ENCODE measurements at places on chromosomes 4 and X.

DNA sequence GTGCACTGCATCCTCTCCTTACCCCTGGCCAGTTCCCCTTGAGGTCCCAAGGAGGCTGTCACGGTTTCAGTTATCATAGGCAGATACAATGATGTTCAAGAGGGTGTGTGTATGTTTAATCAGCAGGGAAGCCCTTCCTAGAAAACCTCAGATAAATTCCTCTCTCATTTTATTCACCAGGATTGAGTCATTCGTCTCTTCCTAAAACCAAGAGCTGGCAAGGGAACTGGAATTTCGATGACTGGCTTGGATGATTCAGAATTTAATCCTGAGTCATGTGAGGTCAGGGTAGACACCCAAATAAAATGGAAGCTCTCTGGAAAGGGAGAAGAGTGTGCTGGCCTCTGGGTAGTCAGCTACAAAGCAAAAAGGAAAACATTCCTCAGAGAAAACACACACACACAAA, 106.2 kb upstream of the RAPGEF2 start:
- no peak for DNase-seq

DNA sequence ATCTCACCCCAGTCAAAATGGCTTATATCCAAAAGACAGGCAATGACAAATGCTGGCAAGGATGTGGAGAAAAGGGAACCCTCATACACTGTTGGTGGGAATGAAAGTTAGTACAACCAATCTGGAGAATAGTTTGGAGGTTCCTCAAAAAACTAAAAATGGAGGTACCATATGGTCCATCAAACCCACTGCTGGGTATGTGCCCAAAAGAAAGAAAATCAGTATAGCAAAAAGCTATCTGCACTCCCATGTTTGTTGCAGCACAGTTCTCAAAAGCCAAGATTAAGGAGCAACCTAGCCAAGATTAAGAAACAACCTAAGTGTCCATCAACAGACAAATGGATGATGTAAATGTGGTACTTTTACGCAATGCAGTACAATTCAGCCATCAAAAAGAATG, 70.7 kb downstream of the DCAF12L1 start:
- DNase-seq = no peak

GRCh38 chr4:118821590-118822293, 14.2 kb downstream of the SEC24D start:
- no peak for DNase-seq

- no peak for DNase-seq
Observed at GRCh38 chrX:17692709-17693346, 44.5 kb upstream of the SCML1 start.

DNA sequence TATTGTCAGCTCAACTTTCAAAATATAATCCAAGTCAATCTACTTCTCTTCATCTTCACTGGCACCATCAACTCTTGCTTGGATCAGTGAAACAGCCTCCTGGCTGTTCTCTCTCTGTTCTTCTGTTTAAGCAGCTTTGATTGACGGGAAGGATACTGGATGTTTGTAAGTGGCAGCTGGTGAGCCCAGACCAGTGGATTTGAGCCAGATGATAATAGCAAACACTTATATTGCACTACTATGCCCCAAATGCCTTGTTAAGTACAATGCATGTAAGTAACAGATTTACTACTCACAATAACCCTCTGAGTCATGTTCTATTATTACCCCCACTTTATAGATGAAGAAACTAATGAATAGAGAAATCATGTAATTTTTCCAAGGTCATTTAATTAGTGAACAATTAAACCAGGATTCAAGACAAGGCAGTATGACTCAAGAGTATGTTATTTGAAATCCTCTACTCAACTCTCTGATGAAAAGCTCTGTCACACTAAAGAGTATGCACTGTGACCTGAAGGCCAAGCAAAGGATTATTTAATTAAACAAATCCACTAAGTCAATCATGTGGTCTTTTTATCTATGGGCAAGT, 44.8 kb downstream of the SPANXN3 start:
- DNase-seq = no peak

GRCh38 chrX:53684415-53685192, 1.9 kb downstream of the HUWE1 start:
- no peak for DNase-seq

DNA sequence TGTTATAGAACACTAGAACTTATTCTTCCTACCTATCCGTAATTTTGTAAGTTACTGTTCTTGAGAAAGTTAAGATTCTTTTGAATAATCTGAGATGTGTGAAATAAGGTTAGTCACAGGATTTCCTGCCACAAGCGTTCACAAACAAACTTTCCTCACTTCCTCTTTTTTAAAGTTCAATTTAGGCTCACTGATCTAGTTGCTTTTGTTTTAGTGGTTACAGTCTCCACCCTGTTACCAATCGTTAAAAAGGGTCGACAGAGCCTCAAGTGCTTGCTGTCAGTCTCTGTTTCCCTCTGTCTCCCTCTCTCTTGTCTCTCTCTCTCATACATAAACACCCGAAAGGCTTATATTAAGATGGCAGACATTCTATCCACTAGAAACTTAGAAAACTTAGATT, 35.9 kb upstream of the STK26 start:
- no peak for DNase-seq

DNA sequence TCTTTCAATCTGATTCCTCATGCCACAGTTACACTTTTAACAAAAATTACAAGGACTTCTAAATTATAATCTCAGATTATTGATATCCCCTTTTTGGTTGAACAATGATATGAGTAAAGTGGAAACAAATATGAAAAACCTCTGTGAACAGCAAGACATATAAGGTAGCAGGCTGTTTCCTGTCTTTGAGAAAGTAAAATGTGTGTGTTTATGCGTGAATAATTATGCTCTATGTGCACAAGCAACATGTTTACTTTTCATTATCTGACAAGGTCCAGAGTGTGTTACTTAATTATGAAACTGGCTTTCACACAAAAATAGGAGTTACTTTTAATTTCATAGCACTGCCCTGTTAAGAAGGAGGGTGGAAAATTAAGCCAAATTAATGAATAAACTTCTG, 43.1 kb downstream of the DDIT4L start:
- no peak for DNase-seq

All from left hindlimb (tissue), 1 donor.